ENCODE measurements at places on chromosomes 12 and 14.

DNA sequence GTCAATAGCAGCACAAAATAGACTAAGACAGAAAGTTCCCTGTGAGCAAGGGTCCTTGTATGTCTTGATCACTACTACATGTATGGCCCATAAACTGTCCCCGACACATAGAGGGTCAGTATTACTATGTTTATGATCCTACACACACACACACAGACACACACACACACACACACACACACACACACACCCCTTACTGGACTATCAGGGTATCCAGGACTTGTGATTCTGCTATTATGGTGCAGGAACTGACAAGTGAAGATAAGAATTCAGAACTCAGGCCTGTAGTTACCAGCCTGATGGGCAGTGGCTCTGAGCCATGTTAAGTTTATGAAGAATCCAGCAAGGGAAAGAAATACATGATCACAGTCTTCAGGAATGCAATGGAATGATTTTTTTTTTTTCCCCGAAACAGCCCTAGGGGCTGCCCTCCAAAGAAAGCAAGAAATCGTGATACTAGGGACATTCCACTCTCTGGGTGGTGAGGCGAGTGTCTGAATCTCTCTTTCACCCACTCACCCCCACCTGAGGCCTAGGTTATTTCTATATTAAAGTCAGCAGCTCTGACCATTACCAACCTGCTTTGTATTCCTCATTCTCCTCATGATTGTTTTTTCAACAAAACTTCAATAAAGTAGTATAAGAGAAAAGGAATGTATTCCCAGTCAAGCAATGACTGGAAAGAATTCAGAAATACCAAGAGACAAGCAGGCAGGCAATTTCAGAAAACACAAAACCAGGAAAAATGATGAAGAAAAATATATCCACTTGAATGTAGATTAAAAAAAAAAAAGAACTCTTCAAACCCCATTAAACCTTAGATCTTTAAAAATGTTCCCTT, 105.8 kb downstream of the AVPR1A start:
- no peak for DNase-seq

GRCh38 chr12:6295094-6295811, 15.2 kb upstream of the PLEKHG6 start:
- DNase-seq, result no peak

- DNase-seq, result no peak
Observed at GRCh38 chr12:56931474-56931978, 2.7 kb downstream of the SDR9C7 start.

DNA sequence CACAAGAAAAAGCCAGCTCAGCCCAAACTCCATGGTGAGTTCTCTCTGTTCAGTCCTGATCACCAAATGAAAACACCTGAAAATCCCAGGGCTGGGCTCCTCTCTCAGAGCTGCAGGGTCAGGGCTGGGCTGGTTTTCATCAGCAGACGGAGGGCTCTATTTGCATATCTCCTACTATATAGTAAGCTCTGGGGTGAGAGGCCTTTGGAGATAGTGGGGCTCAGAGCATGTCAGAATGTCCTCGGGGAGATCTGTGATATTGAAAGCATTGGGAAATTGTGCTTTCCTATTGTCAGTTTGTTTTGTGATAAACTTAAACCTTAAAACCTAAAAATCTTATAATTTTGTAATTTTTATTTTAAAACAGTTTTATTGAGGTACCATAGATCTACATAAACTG, 742.6 kb downstream of the TMEM121 start:
- no peak for DNase-seq

GRCh38 chr14:50357753-50358395, 38.8 kb downstream of the CDKL1 start:
- DNase-seq, result no peak

DNA sequence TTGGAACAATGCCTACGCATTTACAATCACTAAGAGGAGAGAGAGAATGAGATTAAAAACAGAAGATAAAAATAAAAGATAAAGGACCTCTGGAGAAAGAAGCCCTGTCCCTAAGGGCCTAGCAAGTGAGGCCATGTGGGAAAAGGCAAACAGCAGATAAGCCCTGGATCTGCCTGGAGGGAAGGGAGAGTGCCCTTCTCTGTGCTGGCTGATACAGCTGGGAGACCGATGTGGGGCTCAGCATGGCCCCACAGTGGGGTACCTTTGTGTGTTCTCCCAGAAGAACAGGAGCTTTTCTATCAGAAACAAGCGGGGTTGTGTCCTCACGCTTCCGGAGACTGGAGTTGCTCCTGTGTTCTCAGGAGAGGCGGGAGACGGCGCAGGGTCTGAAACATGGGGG, 59.9 kb downstream of the TMCC3 start:
- DNase-seq, result no peak

GRCh38 chr12:96057986-96058553, 22.7 kb upstream of the LTA4H start:
- DNase-seq, result no peak
